ENCODE measurements at places on chromosomes 6 and 20. TPM values are rescaled to one million over a fixed set of nuclear protein-coding genes. Genes with fewer than 3 reads are reported as not detected.

Gene VSX1
- not detected for total RNA-seq

Gene NUDT3
- total RNA-seq = 15.2 TPM

Gene BPIFB1
- not detected for total RNA-seq

Gene SHLD1
- total RNA-seq = 6.5 TPM

Gene LPA
- total RNA-seq = not detected

Gene COL19A1
- total RNA-seq = not detected

Gene NKAPL
- total RNA-seq = not detected

Gene DPPA5
- not detected for total RNA-seq

Gene ANKRD60
- total RNA-seq = not detected

Gene CNBD2
- total RNA-seq = 4.9 TPM

Gene ZSCAN12
- total RNA-seq = 7.4 TPM

Gene CST8
- not detected for total RNA-seq

Gene MOCS1
- 1.5 TPM for total RNA-seq

Gene KCTD20
- 45.1 TPM for total RNA-seq
